ENCODE measurements at places on chromosomes 6 and 20.

DNA sequence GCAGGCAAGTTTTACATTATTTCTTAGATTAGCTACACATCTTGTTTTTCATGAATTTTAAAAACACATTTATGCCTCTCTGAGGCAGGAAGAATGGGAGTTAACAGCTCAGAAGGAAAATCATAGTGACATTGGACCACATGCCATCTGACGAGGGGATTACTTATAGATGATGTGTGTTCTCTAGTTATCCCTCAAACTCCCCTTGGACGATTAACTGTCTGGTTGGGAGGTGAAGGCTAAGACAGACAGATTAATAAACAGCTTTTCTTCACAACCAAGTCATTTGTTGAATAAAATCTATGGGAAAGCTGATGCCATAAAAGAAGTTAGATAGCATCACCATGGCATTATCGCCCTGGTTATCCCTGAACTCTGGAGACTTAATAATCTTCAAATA lies 80.0 kb upstream of the PREP start:
- no peak for DNase-seq

DNA sequence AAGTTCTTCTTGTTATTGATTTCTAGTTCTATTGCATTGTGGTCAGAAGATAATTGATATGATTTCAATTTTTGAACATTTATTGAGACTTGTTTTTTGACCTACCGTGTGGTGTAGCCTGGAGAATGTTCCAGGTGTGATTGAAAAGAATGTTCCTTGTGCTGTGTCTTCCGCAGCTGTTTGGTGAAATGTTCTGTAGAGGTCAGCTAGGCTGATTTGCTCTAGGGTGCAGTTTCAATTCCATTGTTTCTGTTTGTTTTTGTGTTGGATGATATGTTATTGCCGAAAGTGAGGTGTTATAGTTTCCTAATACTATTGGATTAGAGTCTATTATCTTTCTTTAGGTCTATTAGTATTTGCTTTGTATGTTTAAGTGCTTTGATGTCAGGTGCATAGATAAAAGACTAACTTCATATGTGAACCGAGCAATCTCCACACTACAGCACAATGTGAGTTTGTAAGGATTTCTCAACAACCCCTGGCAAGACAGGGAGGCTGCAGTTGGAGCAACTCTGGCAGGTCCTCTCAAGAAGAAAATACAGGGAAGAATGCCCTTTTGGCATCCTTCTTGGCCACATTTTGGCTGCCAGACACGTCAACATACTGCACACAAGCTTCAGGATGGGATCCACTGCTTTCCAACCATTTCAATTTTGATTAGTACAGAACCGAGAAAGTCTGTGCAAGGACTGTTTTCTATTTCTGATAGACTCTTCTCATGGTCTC lies 320.7 kb downstream of the RNF144B start:
- no peak for DNase-seq

DNA sequence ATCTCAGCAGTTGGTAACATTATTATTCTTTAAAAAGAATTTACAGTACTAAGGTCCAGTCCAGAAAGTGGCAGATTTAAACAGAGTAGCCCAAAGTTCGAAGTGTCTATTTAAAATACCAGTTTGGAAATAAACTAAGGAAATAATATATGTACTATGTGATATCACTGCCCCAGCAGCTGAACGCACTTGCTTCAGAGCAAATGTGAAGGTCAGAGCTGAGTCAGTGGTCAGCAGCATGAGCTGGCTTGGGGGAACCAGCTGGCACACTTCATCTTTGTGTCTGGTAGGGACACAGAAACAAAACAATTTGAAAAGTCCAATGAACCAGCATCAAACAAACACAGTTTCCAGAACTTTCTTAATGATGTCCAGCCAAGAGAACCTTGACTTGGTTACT lies 15.4 kb downstream of the TMEM14B start:
- DNase-seq: no peak

GRCh38 chr20:63475209-63475608 lies 2.8 kb upstream of the KCNQ2 start:
- DNase-seq: no peak

DNA sequence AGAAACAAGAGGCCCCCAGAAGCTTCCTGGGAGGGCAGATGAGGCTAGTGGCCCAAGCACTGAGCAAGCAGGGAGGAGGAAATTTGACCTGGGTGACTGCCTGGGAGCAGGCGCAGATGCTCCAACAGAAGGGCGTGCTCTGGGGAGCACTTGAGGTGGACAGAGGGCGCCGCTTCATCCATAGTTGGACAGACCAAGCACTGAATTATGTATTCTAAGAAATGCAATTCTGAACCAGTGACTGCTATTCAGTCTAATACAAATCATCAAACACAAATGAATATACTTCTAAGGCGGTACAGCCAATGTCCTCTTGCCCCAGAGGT lies 28.7 kb upstream of the IRF4 start:
- DNase-seq: no peak

DNA sequence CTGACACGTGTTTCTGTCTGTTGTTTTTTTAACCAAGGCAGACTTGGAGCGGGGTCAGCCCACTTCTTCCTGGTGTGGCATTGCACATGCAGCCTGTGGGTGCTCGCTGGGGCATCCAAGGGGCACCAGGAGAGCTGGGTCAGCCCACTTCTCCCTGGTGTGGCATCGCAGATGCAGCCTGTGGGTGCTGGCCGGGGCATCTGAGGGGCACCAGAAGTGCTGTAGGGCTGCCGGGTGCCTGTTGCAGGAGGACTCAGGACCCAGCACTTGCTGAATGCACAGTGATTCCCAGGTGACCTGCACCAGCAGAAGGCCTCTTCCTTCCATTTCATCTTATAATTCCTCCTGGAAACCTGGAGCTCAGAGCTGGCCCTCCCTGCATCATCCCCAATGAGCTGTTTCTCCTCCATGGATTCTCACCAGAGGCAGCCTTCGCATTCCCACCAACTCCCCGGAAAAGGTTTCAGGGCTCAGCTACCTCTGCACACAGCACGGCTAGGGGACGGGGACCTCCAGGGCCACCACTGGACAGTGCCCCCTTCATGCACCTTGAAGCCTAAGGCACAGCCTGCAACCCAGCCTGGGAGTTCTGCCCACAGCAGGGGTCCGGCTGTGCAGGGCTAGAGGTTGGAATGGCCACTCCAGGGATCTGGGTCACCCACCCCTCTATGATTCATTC lies 218.8 kb downstream of the TAF4 start:
- DNase-seq: no peak

- no peak for DNase-seq
Measured at GRCh38 chr6:152750694-152751093, at the start of gene VIP. TSS of gene VIP (plus strand) at chr6:152750797. CDS start at chr6:152752178, 1,381 bp downstream.

- no peak for DNase-seq
Measured at GRCh38 chr20:58573257-58573656, 58.1 kb upstream of the APCDD1L start.

DNA sequence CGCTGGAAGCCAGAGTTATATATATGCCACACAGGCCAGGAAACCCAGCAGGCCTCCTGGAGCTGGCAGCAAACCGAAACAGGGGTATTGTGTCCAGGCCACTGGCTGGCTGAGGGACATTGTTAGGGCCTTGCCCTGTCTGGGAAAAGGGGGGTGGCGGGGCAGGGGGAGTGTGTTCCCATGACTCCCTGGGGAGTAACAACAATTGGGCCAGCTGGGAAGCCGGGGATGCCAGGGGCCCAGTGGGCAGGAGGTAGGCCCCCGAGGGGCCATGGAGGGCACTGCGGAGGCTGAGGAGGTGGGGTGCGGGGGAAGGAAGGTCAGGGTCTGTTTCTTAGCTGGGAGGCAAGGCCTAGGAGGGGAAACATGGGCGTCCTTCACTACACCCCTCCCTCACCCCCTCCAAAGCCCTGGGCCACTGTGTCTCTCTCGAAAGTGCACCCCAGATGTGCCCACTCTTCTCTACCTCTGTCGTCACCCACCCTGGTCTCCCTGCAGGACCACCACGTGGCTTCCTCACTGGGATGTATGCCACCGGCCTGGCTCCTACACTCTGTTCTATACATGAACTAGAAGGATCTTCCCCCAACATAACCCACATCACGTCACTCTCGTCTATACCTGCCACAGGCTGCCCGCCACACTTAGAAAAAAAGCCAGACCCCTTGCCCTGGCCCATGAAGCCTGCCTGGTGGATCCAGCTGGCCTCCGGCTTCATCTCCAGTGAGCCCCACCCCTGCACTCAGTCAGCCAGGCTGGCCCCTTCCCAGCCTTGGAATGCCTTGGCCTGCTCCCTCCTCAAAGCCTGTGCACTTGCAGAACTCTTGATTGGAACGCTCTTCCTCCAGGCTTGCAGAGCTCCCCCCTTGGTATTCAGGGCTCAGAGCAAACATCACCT lies 7.8 kb upstream of the E2F1 start:
- no peak for DNase-seq

DNA sequence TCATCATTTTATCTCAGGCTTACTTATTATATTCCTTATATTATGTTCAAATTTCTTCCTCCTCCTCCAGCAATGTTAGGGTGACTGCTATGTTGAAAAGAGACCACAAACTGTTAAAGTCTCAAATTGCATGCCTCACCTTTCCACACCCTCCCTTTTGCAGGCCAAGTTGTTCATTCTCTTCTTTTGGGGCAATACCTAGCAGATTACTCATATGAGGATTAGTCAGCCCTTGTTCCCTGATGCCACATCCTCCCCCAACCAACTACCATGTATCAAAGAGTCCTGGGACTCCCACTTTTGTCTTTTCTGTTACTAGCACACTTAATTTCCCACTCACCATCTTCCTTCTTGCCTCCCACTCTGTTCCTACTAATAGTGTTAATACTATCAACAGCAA lies 434.7 kb downstream of the BCKDHB start:
- no peak for DNase-seq

- DNase-seq: no peak
Measured at GRCh38 chr6:21521276-21521675, 72.3 kb upstream of the SOX4 start.

DNA sequence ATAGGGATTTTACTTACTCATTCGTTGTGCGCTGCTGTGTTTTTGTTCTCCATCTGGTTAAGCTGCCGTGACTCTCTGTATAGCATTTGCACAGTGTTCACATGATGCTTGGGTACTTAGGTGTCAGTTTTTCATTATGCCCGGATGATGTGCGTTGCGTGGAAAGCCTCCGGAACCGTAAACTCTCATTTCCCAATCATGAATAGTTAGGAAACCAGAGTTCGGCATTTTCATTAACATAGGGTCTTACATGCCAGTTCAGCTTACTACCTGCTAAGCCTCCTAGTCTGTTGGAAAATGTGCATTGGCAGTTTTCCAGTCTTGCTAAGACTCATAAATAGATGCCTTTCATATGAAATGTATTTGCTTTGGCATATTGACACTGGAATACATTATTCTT lies 483.4 kb upstream of the FLRT3 start:
- no peak for DNase-seq

GRCh38 chr20:24097506-24098245 lies 109.1 kb upstream of the GGTLC1 start:
- DNase-seq: no peak

- no peak for DNase-seq
Measured at GRCh38 chr6:139457476-139457875, 83.0 kb upstream of the CITED2 start.

DNA sequence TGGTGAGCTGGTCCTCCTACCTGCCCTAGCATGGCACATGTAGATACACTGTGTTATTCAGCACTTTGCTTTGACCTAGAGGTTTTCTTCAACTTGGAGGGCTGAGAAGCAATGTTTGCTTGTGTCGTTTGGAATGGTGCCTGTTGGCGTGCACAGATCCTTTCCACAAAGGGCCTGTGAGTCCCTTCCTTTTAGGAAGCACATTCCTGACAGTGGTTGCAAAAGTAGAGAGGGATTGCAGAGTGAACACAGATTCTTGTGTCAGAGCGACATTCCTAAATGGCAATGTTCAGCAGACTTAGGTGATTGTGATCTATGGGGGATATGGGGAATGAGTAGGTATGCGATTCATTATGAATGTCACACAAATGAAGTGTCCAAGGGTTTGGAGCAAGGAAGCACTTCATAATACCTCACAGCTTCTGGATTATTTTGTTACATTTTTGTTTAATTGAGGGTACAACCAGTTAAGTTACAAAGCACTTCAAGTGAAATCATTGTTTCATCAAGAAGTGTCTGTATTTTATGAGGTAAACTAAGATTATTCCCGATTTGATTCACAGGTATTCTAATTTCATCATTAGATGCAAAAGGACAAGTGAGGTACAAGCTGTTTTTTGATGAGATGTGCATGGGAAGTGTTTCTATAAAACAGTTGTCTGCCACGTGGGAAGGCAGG lies 713 bp upstream of the RNF144B start:
- DNase-seq: no peak

- no peak for DNase-seq
Measured at GRCh38 chr20:51871943-51872342, 69.6 kb upstream of the SALL4 start.

DNA sequence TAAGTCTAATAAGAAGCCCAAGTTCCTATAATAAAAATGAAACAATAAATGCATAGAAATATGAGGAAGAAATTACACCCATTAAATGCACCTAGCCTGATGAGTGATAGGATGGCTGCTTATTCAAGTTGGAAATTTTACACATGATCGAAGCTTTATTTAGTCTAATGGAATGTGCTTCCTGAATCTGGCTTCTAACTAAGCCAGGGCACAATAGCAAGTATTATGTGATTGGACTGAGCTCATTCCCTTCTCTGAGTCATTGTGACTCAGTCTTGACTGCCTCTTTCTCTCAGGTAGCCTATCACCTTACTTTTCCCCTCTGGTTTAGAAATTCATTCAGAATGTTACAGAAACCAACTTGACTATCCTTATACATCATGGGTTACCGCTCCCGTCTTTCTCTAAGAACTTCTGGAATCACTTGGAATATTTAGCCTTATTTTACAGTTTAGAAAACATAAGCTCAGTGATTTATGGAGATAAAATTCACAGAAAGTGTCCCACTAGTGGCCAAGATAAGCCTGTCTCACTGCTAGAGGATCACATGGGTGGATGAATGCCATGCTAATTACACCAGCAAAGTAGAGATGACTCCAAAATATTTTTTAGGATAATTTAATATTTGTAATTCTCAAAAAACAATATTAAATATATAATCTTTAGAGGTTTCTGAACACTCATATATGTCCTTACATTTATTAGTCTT lies 505.3 kb upstream of the JAG1 start:
- no peak for DNase-seq

GRCh38 chr6:80605165-80605989 lies 498.9 kb downstream of the BCKDHB start:
- DNase-seq: no peak

GRCh38 chr20:9409981-9410380 lies 104.4 kb upstream of the LAMP5 start:
- no peak for DNase-seq

DNA sequence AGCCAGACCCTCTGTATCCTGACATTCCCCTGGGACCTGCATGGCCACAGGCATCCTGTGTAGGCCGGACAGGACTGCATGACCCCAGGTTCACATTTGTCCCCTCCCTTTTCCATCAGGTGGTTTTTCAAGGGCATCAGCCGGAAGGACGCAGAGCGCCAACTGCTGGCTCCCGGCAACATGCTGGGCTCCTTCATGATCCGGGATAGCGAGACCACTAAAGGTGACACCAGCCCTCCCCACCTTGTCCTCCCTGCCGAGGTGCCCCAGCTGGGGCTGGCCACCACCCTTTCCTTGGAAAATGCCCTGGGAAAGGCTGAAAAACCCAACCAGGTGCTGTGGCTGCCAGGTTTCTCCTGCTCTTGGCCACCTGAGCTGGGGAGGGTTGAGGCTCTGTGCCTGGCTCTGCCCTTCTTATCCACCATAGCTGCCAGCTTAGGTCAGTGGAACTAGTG lies 27.6 kb downstream of the HCK start:
- DNase-seq: no peak

- no peak for DNase-seq
Measured at GRCh38 chr6:142207265-142207877, 60.3 kb downstream of the VTA1 start.

GRCh38 chr20:33290852-33291251 lies 7.8 kb downstream of the BPIFB1 start:
- no peak for DNase-seq

GRCh38 chr6:155040901-155041650 lies 46.0 kb downstream of the TIAM2 start:
- DNase-seq: no peak

Data from memory B cell (primary cell).